ENCODE measurements at places on chromosomes 2 and 18.
A peak's percentile ranks its signal among the peaks of the same experiment; 100 is the strongest.

DNA sequence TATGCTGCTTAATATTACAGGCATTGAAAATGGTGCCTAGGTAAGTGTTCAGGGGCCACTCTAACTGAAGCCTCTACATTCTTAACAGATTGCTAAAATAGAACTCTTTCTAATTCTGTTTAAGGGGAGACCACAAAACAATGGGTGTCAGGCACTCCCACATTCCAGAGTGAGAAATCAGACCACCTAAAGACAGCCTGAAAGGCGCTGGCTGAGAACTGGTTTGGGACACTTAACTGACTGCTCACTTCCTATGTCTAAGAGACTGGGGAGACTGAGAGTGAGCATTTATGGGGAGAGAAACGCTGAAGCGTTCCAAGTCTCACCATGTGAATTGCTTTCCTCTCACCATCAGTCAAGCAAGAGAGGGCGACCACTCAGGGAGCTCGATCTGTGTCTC lies 108.8 kb upstream of the ITGB6 start:
- no peak for DNase-seq

DNA sequence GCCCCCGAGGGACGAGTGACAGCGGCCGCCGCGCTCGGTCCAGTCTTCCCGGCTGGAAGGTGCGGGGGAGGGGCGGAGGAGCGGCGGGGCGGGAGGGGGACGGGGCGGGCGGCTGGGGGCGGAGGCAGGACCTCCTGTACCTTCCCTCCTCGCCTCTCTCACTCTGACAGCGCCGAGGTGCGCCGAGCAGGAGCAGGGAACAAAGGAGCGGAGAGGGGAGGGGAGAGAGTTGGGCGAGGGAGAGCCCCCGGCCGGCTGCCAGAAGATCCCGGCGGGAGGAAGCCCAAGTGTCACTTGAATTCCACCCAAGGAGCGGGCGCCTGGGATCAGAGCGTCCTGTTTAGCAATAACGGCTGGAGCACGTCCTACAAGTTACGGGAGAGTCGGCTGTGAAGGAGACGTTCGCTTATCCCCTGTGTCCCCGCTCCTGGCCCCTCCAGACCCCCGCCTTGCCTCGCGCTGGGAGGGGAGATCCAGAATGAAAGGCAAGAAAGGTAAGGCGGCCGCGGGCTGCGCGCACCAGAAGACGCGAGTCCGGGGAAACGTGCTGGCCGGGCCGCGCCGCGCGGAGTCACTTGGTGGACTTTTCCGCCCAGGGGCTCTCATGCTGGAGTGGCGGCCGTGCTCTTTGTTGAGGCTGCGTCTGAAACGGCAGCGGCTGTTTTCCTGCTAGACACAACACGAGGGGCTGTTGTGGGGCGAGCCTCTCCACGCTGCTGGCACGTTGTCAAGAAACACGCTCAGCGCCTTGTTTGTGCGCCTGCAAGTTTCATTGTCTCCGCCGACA lies at the start of gene TGIF1:
Gene TGIF1 (plus strand): TSS at position 161 of the 787 bp plus-strand sequence. CDS start 318 bp downstream, at position 479.
- peak; percentile 93 for DNase-seq

DNA sequence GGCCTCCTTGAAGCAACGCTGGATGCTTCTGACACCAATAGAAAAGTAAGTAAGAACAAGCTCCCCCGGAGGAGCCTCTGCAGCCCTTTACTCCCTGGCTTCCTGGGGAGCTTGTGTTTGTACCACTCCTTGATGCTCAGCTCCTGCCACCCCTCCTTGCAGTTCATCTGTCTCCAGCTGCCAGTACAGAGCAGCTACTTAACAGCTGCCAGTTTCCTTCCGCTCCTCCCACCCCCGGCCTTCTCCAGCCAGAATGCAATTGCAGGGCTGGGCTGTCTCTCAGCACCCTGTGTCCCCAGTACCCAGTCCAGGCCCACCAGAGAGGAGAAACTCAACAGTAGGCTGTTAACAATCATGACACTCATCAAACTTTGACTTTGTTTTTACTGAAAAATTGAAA lies 109.4 kb downstream of the AOX1 start:
- no peak for DNase-seq

DNA sequence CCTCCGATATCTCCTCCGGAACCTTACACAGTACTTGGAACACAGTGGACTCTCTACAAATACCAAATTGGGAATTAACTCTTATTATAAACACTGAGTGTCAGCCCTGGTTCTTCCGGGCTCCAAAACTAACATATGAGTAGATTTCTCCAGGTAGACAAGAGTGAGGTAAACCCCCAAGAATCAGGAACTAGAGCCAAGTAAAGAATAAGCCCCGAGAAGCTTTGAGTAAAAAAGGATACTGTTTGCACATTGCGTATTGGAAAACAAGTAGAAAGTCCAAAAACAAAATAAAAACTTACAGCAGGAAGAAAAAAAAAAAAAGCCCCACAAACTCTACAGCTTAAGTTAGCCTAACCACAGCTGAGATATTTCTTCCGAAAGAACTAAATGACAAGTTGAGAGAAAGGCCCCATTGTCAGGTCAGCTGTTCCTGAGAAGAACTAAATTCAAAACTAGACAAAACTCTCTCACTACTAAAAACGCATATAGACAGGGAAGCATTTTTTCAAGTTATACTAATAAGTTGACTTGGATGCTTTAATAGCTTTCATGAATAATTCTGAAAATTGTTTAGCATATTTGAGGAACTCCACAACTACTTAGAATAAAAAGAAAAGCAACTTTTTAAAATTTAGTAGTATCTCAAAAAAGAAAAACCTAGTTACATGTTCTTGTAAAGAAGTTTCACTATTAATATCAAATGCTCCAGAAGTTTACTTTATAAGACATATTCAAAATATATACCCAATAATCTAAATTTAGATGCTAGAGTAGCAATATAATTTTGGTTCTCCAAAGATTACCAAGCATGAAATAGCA lies 4.3 kb upstream of the HAAO start:
- DNase-seq = no peak

- DNase-seq = no peak
Observed at GRCh38 chr2:16020389-16021008, 80.1 kb downstream of the MYCN start.

Data from hepatocyte (in vitro differentiated cells).